Stimulated activated CD4-positive, alpha-beta T cell treated with anti-CD3 and anti-CD28 coated beads, Interleukin-1b, Interleukin-23, amount 100 ng/mL, for 1 hour (primary cell): ENCODE measurements at places on chromosomes 5 and 9.

GRCh38 chr9:71506821-71507220, 261.5 kb downstream of the CEMIP2 start:
- no peak for DNase-seq

DNA sequence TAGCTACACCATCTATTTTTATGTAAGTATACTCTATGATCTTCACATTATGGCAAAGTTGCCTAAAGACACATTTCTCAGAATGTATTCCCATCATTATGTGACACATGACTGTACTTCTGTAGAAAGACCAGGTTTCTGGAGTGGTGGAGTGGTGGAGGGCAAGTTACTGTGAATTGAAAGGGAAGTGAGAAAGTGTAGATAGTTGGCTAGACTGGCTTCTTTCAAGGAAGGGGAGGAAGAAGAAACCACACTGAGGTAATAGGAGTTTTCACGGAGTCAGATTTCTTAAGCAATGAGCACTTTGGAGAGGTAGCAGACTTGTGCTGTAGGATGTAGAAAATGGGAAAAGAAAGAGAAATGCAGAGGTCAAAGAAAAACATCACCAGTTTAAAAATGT, 50.9 kb upstream of the EQTN start:
- no peak for DNase-seq

DNA sequence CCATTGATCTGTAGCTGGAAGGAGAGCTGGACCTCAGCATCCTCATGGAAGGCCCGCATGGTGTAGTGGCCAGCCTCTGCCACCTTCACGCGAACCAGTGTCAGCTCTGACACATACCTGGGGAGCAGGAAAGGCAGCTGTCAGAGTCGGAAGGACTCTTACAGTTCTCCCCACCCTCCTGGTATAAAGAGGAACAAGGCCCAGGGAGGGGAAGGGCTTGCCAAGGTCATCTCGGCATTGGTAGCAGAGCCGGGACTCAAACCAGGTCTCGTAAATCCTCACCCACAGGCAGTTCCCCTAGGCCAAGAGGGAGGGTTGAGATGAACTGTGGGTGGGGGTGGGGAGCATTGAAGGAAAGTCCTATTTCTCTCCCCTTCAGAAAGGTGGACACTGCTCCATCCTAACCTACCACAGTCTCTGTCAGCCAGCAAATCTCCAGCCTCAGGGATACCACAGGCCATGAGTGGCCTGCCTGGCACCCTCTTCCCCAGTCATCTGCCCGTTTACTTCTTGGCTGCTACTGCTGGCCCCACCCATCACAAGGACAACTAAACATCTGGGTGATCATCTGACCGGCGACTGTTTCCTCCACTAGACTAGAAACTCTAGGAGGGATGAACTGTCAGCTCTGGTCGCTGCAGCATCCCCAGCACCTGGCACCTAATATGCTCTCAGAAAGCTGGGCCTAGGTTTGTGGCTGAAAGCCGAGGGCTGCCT, 23.5 kb downstream of the PDGFRB start:
- no peak for DNase-seq

- no peak for DNase-seq
Observed at GRCh38 chr9:19768798-19769197, 20.0 kb downstream of the SLC24A2 start.

GRCh38 chr5:131749138-131749537, 47.7 kb downstream of the FNIP1 start:
- no peak for DNase-seq

DNA sequence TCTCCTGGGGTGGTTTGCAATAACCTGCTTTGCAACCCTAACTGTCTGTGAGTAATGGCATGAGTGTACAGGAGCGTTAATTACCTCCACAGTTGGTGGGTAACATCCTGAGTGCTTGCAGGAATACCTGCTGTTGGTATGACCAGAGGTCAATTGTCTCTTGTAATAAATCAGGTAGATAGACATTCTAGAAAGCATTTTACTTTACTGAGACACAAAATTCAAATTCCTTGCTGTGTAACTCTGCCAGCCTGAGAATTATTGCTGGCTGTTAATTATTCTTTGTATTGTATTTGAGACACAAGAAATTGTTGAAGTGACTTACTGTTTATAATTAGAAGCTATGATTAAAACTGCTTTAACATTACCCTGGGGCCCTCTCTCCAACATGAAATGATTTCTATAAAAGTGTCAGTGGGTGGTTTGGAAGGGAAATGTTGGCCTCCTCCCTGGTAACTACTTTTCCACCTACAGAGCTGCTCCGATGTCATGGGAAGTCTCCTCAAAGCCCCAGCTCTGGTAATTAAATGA, 150.8 kb upstream of the ADCY2 start:
- no peak for DNase-seq

DNA sequence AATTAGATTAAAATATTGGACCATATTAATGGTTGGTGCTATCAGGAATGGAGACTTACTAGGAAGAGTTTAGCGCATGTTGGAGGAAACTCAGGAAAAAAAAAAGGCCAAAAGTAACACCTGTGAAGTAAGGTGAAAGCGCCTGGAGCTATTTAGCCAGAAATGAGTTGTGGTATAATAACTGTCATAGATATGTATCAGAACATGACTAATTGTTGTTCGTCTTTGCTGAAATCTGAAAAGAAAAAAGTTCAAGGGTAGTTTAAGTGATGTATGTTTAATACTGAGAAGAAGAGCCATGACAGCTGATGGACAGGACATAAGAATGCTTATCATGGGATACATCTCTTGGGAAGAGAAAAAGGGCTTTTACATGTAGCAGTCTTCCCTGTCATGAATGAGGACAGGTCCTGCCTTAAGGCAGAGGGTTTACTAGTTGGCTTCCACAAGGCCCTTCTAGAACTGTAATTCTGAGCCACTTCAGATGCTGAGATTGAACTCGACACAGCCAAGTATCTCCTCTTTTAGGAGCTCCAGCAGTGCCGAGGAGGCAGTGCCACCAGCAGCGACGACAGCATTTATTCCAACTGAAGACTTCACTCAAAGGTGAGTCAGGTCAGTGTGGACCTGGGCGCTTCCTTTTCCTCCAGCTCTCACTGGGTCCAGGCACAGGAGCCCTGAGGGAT, 940 bp upstream of the CAMK4 start:
- DNase-seq: no peak

DNA sequence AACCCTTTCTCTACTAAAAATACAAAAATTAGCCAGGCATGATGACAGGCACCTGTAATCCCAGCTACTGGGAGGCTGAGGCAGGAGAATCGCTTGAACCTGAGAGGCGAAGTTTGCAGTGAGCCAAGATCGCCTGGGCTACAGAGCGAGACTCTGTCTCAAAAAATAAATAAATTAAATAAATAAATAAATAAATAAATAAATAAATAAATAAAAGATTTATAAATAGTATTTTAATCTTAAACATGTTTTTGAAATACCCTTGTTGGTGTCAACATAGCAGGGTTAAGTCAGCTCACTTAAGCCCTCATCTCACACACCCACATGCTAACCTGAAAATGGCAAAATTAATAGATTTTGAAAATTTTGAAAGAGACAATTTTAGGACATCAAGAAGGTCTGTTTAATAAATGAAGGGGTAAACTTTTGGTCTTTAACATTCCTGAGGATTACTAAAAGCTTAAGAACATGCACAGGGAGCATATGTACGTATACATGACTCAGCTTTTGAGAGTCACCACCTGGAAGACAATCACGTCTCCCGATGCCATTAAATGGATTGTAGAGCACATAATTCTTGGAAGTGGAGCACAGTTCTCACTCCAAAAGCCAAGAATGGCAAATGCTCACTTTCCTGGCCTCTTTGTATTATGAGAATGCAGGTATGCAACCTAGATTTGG, 202.5 kb downstream of the GDNF start:
- DNase-seq: no peak

GRCh38 chr5:115394531-115394930, 98.1 kb upstream of the CCDC112 start:
- no peak for DNase-seq

GRCh38 chr5:141492168-141492885, 3.4 kb downstream of the PCDHGC5 start:
- no peak for DNase-seq

DNA sequence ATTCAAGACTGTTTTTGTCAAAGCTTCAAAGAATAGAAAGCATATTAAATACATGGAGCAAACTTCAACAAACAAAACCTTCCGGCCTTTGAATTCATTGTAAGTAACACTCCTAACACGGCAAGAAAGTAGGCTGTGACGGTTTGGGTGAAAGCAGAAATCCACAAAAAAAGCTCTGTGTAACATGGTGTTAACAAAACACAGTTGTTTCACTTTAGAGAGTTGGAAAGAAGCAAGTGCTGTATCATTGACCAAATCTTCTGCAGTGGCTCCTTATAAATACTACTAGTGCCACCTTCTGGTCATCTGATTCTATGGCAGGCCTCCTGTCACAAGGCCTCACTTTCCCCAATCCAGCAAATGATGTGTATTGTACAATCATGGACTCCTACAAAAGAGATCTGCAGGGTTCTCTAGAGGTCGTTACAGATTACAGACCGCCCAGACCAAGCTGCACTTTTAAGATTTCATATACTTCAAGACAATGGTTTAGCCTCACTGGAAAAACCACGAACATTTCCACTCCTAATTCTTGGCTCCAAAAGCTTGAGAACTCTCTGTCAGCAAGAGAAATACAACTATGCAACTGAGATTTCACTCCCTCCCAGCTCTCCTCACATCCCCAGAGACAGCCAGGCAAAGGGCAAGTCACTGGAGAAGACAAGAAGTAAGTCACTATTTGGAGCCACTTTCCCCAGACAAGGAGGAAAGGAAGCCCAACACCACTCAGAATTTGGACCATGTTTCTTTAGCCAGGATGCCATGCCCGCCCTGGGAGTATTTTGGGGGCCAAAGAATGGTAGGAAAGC, 196.2 kb downstream of the DTWD2 start:
- DNase-seq: no peak

DNA sequence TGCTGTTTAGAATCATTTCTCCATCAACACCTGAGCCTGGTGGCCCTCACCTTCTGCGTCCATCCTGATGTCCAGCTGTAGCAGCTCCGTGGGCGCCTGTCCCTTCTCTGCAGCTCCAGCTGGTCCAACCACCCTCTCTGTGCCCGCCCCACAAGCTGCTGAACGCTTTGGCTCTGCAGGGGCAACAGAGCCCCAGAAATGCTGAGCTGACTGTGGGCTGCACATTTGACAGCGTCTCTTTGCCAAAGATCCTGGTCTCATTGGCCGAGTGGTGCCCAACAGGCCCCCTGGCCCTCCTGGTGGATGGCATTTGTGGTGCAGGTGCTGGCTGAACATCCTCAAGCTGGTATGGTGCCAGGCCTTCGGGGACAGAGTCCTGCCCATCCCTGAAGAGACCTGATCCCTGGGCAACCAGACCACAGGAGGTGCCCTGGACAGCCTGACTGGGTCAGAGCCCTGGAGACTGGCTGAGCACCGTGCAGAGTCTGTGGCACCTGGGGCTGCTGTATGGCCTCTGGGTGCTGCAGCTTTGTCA, 25.3 kb upstream of the CEP72 start:
- DNase-seq: no peak

GRCh38 chr9:122239722-122240121, 11.0 kb upstream of the LHX6 start:
- DNase-seq: no peak

DNA sequence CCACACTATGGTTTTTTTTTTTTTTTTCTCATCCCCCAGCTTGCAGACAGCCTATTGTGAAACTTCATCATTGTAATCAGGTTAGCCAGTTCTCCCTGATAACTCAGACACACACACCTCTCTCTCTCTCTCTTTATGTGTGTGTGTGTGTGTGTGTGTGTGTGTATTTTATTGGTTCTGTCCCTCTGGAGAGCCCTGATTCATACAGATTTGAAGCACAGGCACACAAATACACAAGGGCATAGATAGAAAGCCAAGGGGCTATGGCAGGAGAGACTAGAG, 20.6 kb upstream of the VCAN start:
- DNase-seq: no peak

DNA sequence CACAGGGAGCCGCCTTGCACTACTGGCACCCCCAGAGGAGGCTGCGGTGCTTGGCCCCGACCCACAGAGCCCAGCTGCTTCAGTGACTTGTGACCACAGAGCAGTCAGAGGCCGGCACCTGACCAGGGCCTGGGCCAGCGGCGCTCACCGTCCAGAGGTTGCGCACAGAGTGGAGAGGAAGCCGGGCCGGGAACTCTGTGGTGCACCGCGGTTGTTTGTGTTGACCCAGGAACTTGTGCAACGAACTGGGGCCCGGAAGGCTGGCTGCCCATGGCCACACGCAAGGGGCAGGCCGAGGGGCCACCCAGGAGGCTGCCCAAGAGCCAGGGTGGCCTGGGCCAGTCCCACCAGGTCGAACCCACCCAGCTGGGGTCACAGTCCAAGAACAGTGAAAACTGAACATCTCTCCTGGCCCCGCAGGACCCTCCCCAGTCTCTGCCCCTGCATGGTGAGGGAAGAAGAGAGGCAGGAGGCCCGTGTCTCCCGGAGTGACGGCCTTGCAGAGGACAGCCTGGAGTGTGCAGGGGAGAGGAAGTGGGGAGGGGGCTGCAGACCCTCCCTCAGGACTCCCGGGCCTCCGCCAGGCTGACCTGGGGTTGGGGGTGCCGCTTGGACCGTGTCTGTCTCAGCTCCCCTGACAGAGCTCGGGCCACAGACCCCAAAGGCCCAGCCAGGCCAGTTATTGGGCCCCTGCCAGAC, 42.8 kb upstream of the EGFL7 start:
- no peak for DNase-seq

DNA sequence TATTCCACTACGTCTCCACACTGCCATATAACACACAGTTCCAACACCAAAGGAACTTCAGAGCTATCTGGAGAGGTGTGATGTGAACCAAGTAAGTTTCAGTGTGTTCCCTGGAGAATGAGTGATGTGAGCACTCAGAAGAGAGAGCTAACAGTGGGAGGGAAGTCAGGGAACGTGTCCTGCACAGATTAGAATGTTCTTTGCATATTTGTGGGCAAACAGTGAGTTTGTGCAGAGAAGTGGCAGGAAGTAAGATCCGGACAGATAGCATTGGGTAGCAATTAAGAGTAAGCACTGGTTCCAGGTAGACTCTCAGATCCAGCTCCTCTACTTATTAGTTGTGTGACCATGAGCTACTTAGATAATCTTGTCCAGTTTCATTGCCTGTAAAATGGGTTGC, 206.4 kb downstream of the PDZD2 start:
- DNase-seq: no peak

DNA sequence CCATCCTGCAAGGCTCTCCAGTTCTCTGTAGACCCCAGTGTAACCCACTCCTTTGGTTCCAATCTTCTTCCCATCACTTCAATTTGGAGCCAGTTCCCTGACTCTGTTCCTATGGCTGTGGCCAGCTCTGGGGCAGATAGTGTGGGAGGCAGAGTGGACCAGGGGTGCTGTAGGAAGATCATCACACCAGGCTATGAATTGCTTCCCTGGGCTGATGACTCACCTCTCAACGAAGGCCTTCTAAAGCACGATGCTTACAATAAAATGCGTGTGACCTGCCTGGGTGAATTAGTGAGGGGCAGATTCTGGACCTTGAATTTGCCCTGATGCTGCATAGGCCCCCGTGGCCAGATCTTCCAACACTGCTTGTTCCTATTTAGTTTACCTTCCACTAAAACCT, 289.7 kb downstream of the FBXL7 start:
- no peak for DNase-seq

- DNase-seq: no peak
Observed at GRCh38 chr5:80964919-80965318, 4.8 kb downstream of the RASGRF2 start.

- DNase-seq: no peak
Observed at GRCh38 chr5:135237748-135238103, 161.3 kb downstream of the MACROH2A1 start.

GRCh38 chr5:72815580-72816283, 729 bp upstream of the TNPO1 start:
- DNase-seq: peak; percentile 3

GRCh38 chr9:113584428-113585084, 121.0 kb downstream of the RGS3 start:
- no peak for DNase-seq
